Vagina (tissue), 2 donors: ENCODE measurements at places on chromosomes 4 and X. TPM values are rescaled to one million over a fixed set of nuclear protein-coding genes. Genes with fewer than 3 reads are reported as not detected.

DNA sequence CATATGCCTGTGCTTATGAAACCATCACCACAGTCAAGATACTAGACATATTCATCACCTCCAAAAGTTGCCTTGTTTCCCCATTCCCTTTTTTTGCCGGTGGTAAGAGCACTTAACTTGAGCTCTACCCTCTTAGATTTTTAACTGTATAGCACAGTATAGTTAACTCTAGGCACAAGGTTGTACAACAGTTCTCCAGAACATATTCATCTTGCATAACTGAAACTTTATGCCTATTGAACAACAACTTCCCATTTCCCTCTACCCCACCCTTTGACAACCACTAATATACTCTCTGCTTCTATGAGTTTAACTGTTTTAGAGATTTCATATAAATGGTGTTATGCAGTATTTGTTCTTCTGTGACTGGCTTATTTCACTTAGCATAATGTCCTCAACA is 119.3 kb downstream of the ASB9 start:
- no peaks in the 10 kb centered on the region for H3K27me3 ChIP-seq
- H3K4me3 ChIP-seq: no peak overlapping the region
- H3K4me1 ChIP-seq: no peaks in the 10 kb centered on the region
- DNase-seq: no peak

DNA sequence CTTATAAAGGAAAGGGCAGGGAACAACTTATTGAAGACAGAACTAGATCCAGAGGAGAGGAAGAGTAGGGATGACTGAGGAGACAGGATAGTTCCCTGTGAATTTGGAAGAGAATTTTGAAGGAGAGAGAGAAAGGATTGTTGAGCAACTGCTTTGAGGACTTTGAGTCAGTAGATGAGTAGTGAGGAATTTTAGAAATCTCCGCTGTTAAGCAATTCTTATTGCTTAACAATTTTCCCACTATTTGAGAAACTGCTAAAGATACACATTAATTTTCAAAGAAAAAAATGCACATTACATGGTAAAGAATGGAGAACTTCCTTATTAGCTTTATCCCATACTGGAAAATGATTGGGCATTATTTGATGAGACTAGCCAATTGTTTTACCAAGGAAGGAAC is 116.3 kb upstream of the NRK start:
- no peaks in the 10 kb centered on the region for H3K4me1 ChIP-seq
- DNase-seq: no peak
- H3K27me3 ChIP-seq: no peaks in the 10 kb centered on the region
- no peak overlapping the region for H3K27ac ChIP-seq
- no peak overlapping the region for H3K4me3 ChIP-seq

DNA sequence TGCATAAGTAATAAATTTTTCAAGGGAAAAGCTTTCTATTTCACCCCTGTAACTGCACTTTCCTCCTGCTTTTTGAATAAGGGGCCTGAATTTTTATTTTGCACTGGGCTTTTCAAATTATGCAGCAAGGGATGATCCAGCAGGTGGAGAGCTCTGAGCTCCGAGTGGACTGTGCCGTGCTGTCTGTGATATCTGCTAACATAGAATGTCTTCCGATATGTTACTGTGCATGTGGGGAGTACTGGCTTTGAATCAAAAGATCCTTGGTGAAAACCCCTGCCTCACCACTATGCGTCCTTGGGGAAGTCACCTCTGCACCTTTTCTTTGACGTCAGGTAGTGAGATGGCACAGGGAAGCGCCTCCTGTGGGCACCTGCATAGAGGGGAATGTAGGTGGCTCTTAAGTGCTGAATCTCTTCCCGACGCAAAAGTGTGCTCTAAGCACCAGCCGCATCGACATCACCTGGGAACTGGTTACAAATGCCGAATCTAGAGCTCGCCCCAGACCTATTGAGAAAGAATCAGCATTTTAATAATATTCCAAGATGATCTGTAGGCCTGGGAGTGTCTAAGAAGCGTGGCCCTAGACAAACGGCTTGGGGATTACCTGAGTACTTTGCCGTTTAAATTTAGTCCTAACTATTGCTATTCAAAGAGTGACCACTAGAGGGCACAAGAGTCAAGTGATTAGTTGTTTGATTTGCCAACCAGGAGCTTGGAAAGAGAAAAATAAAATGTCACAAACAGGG is 19.2 kb upstream of the WFS1 start:
- H3K27ac ChIP-seq: no peak overlapping the region
- no peaks in the 10 kb centered on the region for H3K36me3 ChIP-seq
- H3K4me1 ChIP-seq: no peaks in the 10 kb centered on the region
- no peak overlapping the region for H3K4me3 ChIP-seq
- DNase-seq: no peak

DNA sequence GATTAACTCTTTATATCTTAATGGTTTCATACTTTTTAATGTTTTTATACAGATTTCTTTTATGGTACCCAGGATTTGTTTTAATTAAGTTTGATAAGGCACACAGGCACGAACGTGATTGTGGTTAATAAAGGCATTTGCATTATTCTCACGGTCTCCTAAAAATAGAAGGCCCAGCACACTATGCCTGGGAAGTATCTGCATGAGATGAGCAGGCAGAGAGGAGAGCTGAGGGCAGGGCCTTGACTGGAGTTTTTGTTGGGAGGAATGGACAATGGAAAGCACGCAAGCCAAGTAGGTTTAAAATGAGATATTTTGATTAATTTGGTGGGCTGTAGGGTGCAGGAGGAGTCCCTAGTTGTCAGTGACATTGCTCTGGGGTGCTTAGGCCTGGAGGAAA is 1714.3 kb upstream of the PCDH7 start:
- DNase-seq: no peak
- H3K27ac ChIP-seq: no peak overlapping the region
- H3K4me3 ChIP-seq: no peak overlapping the region
- no peaks in the 10 kb centered on the region for H3K4me1 ChIP-seq
- no peaks in the 10 kb centered on the region for H3K36me3 ChIP-seq

GRCh38 chr4:88623097-88623496 is 30.8 kb downstream of the HERC3 start:
- H3K27me3 ChIP-seq: no peaks in the 10 kb centered on the region
- peaks cover 9% of the 10 kb centered on the region for H3K4me1 ChIP-seq
- H3K4me3 ChIP-seq: no peak overlapping the region
- no peak for DNase-seq

The AADAT gene
- 3.7 TPM for total RNA-seq

DNA sequence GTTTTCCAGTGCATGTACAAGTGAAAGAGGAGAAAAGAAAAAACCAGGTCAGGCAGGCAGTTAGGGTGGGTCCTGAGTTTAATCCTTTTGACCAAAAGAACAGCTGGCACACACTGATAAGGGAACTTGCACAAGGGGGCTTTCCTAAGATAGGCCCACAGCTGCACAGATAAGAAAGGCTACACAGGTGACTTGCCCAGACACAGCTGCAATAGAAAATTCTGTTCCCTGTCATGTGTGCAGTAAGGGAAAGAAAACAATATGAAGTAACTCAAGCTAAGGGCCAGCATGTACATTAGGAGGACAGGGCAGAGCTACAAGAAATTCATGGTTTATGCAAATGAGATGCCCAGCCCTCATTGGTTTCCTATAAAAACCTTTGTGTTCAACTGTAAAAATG is 32.9 kb downstream of the LUZP4 start:
- H3K4me3 ChIP-seq: no peak overlapping the region
- no peaks in the 10 kb centered on the region for H3K27me3 ChIP-seq
- DNase-seq: no peak

- DNase-seq: no peak
- H3K27ac ChIP-seq: no peak overlapping the region
- no peaks in the 10 kb centered on the region for H3K36me3 ChIP-seq
- H3K27me3 ChIP-seq: no peaks in the 10 kb centered on the region
Measured at GRCh38 chrX:84047339-84047738, 140.7 kb downstream of the RPS6KA6 start.

DNA sequence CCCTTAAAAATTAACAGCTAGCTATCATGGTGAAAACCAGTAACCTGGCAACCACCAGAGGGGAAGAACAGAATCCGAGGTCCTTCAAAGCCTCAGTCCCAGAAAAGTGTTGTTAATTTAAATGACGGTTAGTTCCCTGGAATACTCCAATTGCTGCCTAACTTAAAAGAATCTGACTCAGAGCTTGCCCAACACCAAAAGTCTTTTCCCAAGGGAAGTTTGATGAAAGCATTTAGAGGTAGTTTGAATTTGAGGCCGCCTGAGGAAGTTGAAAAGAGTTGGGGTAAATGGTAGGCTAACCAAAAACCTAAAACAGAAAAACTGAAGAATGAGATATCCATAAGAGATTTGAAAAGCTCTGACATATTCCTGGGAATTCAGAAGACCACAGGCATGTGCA is 46.6 kb downstream of the IL13RA2 start:
- no peak for DNase-seq
- H3K27me3 ChIP-seq: no peaks in the 10 kb centered on the region
- H3K27ac ChIP-seq: no peak overlapping the region
- H3K4me3 ChIP-seq: no peak overlapping the region
- no peaks in the 10 kb centered on the region for H3K4me1 ChIP-seq
- H3K36me3 ChIP-seq: no peaks in the 10 kb centered on the region

DNA sequence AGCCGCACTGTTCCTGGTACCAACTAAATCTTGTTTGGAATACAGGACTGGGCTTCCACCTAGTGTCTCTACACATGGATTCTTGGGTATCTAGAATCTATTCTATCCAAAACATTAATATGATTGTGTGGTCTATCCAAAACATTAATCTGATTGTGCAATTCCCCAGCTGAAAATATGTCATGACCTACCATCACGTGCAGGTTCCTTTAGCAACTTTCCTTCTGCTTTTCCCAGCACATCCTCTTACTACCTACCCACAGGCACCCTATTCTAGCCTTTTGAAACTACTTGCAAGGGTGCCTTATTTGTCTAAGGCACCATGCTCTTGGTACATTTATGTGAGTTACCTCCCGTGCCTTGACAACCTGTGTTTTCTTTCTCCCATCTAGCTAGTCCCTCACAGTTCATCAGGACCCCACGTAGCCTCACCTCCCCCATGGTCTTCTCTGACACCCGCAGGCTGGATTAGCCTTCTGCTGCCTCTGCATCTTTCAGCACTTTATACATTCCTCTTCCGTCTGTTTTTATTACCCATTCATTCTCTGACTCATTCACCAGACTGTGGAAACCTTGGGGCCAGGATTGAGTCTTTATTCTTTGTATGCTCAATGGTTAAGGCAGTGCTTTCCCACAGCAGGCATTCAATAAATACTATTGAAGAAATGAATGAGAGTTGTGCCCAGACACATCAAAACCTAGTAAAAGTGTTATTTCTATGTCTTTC is 88.8 kb upstream of the FAM9B start:
- no peak for DNase-seq
- no peak overlapping the region for H3K4me3 ChIP-seq
- no peaks in the 10 kb centered on the region for H3K36me3 ChIP-seq
- no peaks in the 10 kb centered on the region for H3K4me1 ChIP-seq

The DCX gene
- total RNA-seq: not detected

- no peaks in the 10 kb centered on the region for H3K27me3 ChIP-seq
- no peak overlapping the region for H3K27ac ChIP-seq
- no peak for DNase-seq
- no peaks in the 10 kb centered on the region for H3K4me1 ChIP-seq
Measured at GRCh38 chr4:56844802-56845580, 23.5 kb upstream of the SPINK2 start.

The BST1 gene
- total RNA-seq: 5.2 TPM

DNA sequence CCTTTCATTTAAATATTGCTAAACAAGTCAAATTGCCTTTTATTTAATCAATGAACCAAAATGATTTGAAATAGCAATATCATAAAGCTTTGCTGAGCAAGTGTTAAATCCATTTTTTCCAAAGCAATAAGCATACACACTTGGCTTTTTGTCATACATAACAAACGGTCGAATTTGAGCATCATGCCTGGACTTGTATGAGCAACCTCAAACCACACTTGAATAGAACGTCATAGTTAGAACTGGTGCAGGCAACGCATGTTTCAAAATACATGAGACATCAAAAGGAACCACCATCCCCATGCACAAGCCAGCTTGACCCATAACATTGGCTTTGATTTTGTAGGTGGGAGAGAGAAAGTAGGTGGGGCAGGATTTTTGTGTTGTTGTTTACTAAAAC is 812.3 kb upstream of the FRG1 start:
- DNase-seq: no peak
- H3K4me1 ChIP-seq: no peaks in the 10 kb centered on the region
- no peaks in the 10 kb centered on the region for H3K27me3 ChIP-seq
- H3K4me3 ChIP-seq: no peak overlapping the region
- no peak overlapping the region for H3K27ac ChIP-seq

GRCh38 chr4:105650190-105650589 is 58.3 kb downstream of the INTS12 start:
- no peaks in the 10 kb centered on the region for H3K4me1 ChIP-seq
- no peaks in the 10 kb centered on the region for H3K27me3 ChIP-seq
- no peaks in the 10 kb centered on the region for H3K36me3 ChIP-seq
- H3K4me3 ChIP-seq: no peak overlapping the region
- DNase-seq: no peak

- H3K27me3 ChIP-seq: peaks cover 7% of the 10 kb centered on the region
- peaks cover 9% of the 10 kb centered on the region for H3K4me1 ChIP-seq
- no peak overlapping the region for H3K27ac ChIP-seq
- no peak for DNase-seq
- no peak overlapping the region for H3K4me3 ChIP-seq
Measured at GRCh38 chr4:574346-575161, 1.5 kb downstream of the TMEM271 start.

- H3K4me3 ChIP-seq: no peak overlapping the region
- no peaks in the 10 kb centered on the region for H3K4me1 ChIP-seq
- no peak overlapping the region for H3K27ac ChIP-seq
- no peaks in the 10 kb centered on the region for H3K36me3 ChIP-seq
Measured at GRCh38 chr4:91089178-91089577, 962.0 kb downstream of the CCSER1 start.

The GRIA2 gene
- total RNA-seq: 0.49 TPM

GRCh38 chrX:25014366-25014838 is 1.4 kb downstream of the ARX start:
- DNase-seq: no peak
- no peaks in the 10 kb centered on the region for H3K27me3 ChIP-seq
- H3K36me3 ChIP-seq: no peaks in the 10 kb centered on the region
- no peak overlapping the region for H3K27ac ChIP-seq

GRCh38 chr4:77148078-77148477 is 8.9 kb upstream of the CCNG2 start:
- no peak overlapping the region for H3K4me3 ChIP-seq
- H3K36me3 ChIP-seq: no peaks in the 10 kb centered on the region
- peaks cover 22% of the 10 kb centered on the region for H3K4me1 ChIP-seq
- DNase-seq: no peak

GRCh38 chr4:101355767-101356702 is 8.7 kb upstream of the PPP3CA start:
- no peaks in the 10 kb centered on the region for H3K36me3 ChIP-seq
- no peak overlapping the region for H3K27ac ChIP-seq
- no peak overlapping the region for H3K4me3 ChIP-seq
- peaks cover 17% of the 10 kb centered on the region for H3K4me1 ChIP-seq
- no peak for DNase-seq

GRCh38 chrX:97065973-97066372 is 182.3 kb downstream of the RPA4 start:
- no peaks in the 10 kb centered on the region for H3K36me3 ChIP-seq
- no peak overlapping the region for H3K4me3 ChIP-seq
- DNase-seq: no peak
- H3K27ac ChIP-seq: no peak overlapping the region

GRCh38 chrX:31603411-31604120 is 531.7 kb upstream of the FTHL17 start:
- H3K27ac ChIP-seq: no peak overlapping the region
- no peaks in the 10 kb centered on the region for H3K4me1 ChIP-seq
- no peak overlapping the region for H3K4me3 ChIP-seq

The CDS1 gene
- 8.8 TPM for total RNA-seq

The PABPC1L2B gene
- total RNA-seq: not detected

GRCh38 chr4:122777846-122778673 is 45.6 kb downstream of the BBS12 start:
- no peaks in the 10 kb centered on the region for H3K36me3 ChIP-seq
- H3K27ac ChIP-seq: no peak overlapping the region
- no peak overlapping the region for H3K4me3 ChIP-seq

The CLGN gene
- not detected for total RNA-seq
